ENCODE measurements at places on chromosomes 12 and 14. TPM values are rescaled to one million over a fixed set of nuclear protein-coding genes. Genes with fewer than 3 reads are reported as not detected.

GRCh38 chr12:130981911-130982310, 28.2 kb downstream of the ADGRD1 start:
- no peak for DNase-seq

GRCh38 chr14:53432378-53432802, 279.3 kb upstream of the DDHD1 start:
- no peak for DNase-seq

DNA sequence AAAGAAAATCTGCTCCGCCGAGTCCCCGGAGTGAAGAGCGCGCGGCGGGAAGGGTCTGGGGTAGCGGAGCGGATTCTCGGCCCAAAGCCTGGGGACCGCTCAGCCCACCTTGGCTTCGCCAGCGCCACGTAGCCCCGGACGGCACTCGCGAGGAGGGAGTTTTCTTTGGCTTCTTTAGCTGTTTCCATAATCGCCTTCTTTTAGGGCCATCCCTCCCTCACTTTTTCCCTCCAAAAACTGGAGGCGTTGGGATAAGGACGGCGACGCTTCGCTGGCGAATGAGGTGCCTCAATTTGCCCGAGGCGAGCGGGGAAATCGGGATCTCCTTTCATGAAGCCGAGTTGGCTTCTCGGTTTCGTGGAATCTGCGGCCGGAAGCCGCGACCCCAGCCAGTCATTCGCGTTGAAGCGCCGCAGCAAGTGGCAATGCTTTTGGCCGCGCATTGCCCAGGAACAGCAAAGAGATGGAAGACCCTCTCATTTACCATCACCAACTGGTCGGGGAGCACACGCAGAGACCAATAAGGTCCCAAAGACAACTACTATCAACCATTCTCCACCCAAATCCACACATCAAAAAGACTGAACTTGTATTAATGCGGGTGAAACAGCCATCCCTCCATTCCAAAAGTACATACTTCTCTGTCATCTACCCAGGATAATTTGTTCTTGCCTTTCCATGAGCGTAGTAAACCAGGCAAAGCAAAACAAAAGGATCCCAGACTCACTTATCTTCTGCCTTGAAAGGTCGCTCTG, 8.4 kb upstream of the SIX1 start:
- DNase-seq = no peak

DNA sequence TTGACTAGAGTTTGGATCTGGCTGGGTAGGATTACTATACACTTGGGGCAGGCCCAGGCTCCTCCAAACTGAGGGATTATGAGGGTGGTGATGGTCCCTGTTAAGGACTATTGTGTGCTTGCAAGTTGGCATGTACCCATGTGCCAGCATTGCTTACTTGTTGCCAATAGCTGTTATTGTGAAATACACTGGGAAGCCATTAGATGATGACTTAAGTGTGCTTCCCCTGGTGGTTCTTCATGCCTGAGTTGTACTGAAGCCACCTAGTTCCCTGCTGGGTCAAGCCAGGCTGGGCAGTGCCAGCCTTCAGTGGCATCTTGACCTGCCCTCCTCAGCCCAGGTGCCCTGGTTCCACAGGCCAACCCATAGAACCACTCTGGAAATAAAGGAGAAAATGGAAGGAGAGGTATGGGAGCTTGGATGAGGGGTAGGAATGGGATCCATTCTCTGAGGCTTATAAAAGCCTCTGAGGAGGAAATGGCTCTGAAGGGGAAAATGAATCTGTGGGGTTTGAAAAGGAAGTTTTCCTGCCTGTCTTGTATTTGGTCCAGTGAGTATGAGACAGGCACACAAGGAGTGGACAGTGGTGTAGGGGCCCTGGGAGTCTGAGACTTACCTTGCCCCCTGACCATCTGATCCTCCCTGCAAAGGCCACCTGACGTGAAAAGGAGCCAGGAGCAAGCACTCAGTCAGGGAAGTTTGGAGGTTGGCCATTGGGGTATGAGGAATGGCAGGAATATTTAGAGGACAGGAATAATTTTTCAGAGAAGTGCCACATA, 724 bp downstream of the LTB4R start:
- DNase-seq = no peak

GRCh38 chr12:10645910-10646309, 27.9 kb downstream of the STYK1 start:
- DNase-seq = no peak

Gene ZNF891
- 8.1 TPM for total RNA-seq
